ENCODE measurements at places on chromosomes 12 and 14.

DNA sequence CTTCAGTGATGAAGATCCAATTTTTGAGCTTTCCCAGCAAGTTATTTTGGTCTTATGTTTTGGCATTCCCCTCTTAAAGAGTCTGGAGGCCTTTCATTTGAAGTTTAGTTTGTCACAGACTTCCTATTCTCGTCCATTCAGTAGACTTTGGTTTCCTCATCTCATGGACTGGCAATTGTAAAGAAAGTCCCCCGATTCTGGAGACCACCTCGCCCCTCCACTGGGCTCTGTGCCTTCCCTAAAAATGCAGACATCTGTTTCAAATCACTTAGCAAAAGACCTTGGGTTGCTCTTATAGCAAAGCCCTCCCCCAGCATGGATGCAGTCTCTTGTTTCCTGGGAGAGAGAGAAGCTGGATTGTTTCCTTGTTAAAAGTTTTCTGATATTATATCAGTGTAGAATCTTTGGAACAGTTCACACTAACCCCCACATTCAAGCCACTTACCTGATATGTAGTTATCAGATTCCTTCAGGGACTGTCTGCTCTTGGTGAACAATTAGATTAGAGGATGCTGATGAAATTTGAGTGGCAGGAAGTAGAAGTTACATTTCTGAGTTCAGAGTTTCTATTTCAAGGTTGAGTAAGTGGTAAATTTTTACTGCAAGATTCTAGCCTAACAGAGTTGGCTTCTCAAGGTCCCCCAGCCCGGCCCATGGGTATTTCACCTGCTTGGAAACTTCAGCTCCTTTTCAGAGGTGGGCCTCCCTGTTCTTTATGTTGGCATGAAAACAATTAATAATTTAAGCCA lies 56.3 kb downstream of the PLXNC1 start:
- H3K27ac ChIP-seq: no peak overlapping the region
- peaks cover 12% of the 10 kb centered on the region for H3K27me3 ChIP-seq
- DNase-seq: no peak

GRCh38 chr12:122974892-122975789 lies at the start of gene OGFOD2:
Gene OGFOD2 (plus strand): TSS chr12:122975244. CDS start chr12:122975252, 8 bp downstream.
- peak; percentile 89 for DNase-seq
- no peaks in the 10 kb centered on the region for H3K36me3 ChIP-seq
- no peaks in the 10 kb centered on the region for H3K27me3 ChIP-seq
- H3K4me1 ChIP-seq: peaks cover 16% of the 10 kb centered on the region

- H3K4me1 ChIP-seq: no peaks in the 10 kb centered on the region
- H3K27me3 ChIP-seq: no peaks in the 10 kb centered on the region
- no peak overlapping the region for H3K4me3 ChIP-seq
- no peak overlapping the region for H3K27ac ChIP-seq
- H3K36me3 ChIP-seq: peaks cover 5% of the 10 kb centered on the region
Observed at GRCh38 chr14:35248476-35248788, 43.8 kb upstream of the PSMA6 start.

GRCh38 chr12:21891751-21892217 lies 49.4 kb downstream of the ABCC9 start:
- no peak for DNase-seq
- H3K36me3 ChIP-seq: no peaks in the 10 kb centered on the region
- no peak overlapping the region for H3K27ac ChIP-seq
- H3K27me3 ChIP-seq: no peaks in the 10 kb centered on the region
- no peaks in the 10 kb centered on the region for H3K4me1 ChIP-seq

DNA sequence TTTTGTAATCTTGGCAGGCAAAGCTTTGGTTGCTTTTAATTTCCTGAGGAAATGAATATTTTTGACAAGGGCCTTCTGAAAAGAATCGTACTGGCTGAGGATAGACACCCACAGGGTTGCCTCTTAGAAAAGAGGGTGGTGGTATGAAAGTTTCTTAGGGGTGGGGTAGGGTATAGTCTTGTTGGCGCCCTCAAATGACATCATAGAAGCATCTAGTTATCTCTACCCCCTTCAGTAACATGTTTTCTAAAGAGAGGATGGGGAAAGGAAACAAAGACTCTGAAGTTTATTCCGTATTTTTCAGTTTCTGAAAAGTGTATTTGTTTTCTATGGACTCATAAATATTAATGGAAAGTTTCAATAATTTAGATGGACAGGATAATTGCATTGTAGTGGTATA lies 13.7 kb downstream of the PRKCH start:
- H3K27me3 ChIP-seq: no peaks in the 10 kb centered on the region
- no peak overlapping the region for H3K27ac ChIP-seq
- peaks cover 20% of the 10 kb centered on the region for H3K4me1 ChIP-seq
- no peak for DNase-seq
- H3K4me3 ChIP-seq: no peak overlapping the region

DNA sequence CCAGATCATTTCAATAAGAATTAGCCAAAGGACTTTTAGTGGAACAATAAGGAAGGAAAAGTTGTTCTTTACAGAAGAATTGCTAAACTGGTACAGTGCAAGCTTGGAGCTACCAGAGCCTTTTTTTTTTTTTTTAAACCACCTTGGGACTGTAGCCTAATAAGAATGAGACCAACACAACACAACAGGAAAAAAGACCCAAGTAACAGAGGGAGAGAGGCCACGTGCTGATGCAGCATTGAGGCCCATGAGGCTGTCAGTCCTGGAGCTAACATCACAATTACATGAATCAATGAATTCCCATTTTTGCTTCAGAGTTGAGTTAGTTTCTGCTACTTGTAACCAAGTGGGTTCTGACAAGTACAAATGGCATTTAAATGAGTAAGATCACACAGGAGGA lies 149.0 kb upstream of the EEA1 start:
- H3K36me3 ChIP-seq: peaks cover 3% of the 10 kb centered on the region
- peaks cover 16% of the 10 kb centered on the region for H3K4me1 ChIP-seq
- H3K4me3 ChIP-seq: no peak overlapping the region
- no peak overlapping the region for H3K27ac ChIP-seq

GRCh38 chr14:88552876-88553275 lies 1.9 kb downstream of the PTPN21 start:
- H3K4me3 ChIP-seq: peak overlapping the region; percentile 96
- DNase-seq: no peak
- peaks cover 3% of the 10 kb centered on the region for H3K27me3 ChIP-seq
- peaks cover 31% of the 10 kb centered on the region for H3K4me1 ChIP-seq

DNA sequence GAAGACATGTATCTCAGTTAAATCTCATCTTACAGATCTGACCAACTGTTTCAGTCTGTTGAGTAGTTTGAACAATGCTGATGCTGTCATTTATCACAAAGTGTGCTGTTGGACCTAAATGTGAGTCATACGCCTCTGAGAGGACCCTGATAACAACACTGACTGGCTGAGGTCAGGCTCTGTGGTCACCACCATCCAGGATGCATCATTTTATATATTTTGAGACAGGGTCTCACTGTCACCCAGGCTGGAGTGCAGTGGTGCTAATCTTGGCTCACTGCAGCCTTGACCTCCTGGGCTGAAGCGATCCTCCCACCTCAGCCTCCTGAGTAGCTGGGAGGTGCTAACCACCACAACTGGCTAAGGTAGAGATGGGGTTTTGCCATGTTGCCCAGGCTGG lies 181.0 kb upstream of the RGS6 start:
- H3K4me1 ChIP-seq: peaks cover 19% of the 10 kb centered on the region
- DNase-seq: no peak
- no peak overlapping the region for H3K4me3 ChIP-seq
- H3K27ac ChIP-seq: no peak overlapping the region

GRCh38 chr14:70807898-70808415 lies 1.4 kb downstream of the MAP3K9 start:
- peaks cover 12% of the 10 kb centered on the region for H3K4me1 ChIP-seq
- peak overlapping the region; percentile 88 for H3K4me3 ChIP-seq

GRCh38 chr14:44383636-44384035 lies 123.4 kb downstream of the FSCB start:
- H3K36me3 ChIP-seq: no peaks in the 10 kb centered on the region

GRCh38 chr12:55626154-55626553 lies 10.5 kb upstream of the OR10P1 start:
- H3K4me1 ChIP-seq: no peaks in the 10 kb centered on the region
- no peaks in the 10 kb centered on the region for H3K36me3 ChIP-seq
- no peak for DNase-seq

- H3K27ac ChIP-seq: peak overlapping the region; percentile 62
- H3K4me1 ChIP-seq: no peaks in the 10 kb centered on the region
- H3K27me3 ChIP-seq: peaks cover 61% of the 10 kb centered on the region
- no peaks in the 10 kb centered on the region for H3K36me3 ChIP-seq
- peak overlapping the region; percentile 44 for H3K4me3 ChIP-seq
Observed at GRCh38 chr12:21672146-21672545, 14.5 kb upstream of the LDHB start.

DNA sequence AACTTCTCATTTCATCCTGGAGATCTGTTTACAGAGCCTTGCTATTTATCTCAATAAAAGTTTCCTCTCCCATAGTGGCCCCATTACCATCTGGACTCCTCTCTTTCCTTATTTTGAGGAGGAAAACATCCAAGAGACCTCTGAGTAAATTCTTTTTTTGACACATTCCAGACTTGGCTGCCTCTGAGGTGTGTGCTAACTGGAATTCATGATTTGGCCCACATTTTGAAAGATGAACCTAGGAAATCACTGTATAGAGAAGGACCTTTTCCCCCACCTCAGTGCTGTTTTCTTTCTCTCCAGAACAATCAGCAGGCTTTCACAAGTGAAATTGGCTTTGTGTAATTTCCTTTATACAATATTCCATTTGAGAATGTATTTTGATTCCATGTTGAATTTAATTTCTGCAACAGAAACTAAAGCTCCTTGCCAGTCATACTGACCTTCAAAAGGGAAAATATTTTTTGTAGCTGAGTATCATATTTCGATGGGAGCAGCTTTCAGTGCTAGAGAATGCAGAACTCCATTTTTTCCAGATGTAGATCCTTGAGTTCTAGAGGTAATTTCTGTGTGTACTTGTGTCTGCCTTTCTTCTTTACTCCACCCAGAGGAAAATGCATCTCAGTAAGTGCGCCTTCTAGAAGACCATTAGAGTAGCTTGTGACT lies 244.9 kb upstream of the RGS6 start:
- peaks cover 28% of the 10 kb centered on the region for H3K36me3 ChIP-seq
- no peak overlapping the region for H3K4me3 ChIP-seq
- peak overlapping the region; percentile 38 for H3K27ac ChIP-seq
- DNase-seq: no peak
- no peaks in the 10 kb centered on the region for H3K27me3 ChIP-seq

- H3K36me3 ChIP-seq: peaks cover 16% of the 10 kb centered on the region
- H3K4me1 ChIP-seq: peaks cover 11% of the 10 kb centered on the region
- H3K27me3 ChIP-seq: peaks cover 19% of the 10 kb centered on the region
- H3K27ac ChIP-seq: peak overlapping the region; percentile 80
Observed at GRCh38 chr12:24950231-24950834, 1.4 kb upstream of the BCAT1 start.

- no peak for DNase-seq
- H3K27me3 ChIP-seq: peaks cover 32% of the 10 kb centered on the region
- peaks cover 19% of the 10 kb centered on the region for H3K4me1 ChIP-seq
- H3K4me3 ChIP-seq: peak overlapping the region; percentile 23
- no peaks in the 10 kb centered on the region for H3K36me3 ChIP-seq
Observed at GRCh38 chr14:33642691-33643244, 308.1 kb downstream of the EGLN3 start.

- no peaks in the 10 kb centered on the region for H3K36me3 ChIP-seq
- peaks cover 21% of the 10 kb centered on the region for H3K4me1 ChIP-seq
- no peak for DNase-seq
- no peak overlapping the region for H3K27ac ChIP-seq
Observed at GRCh38 chr12:61781021-61781581, 479.1 kb upstream of the USP15 start.

- no peak overlapping the region for H3K4me3 ChIP-seq
- H3K4me1 ChIP-seq: peaks cover 9% of the 10 kb centered on the region
- no peaks in the 10 kb centered on the region for H3K27me3 ChIP-seq
- DNase-seq: no peak
Observed at GRCh38 chr14:23181453-23181852, 2.0 kb downstream of the SLC7A8 start.

DNA sequence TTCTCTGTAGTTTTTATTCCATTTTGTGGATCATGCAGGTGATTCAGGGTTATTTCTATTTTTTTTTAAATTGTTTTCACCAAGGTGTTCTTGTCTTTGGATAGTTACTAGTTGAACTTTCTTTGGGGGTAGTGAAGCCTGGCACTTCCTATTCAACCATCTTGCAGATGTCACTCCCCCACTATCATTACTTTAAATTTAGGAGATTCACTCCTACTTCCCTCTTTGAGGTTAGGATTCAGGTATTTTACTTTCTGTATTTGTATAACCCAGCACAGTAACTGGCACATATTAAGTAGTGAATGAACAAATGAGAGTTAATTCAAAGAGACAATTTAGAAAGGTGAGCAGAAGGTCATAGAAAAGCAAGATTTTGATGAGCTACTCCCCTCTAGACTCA lies 255.6 kb downstream of the ATP23 start:
- H3K4me3 ChIP-seq: no peak overlapping the region
- DNase-seq: no peak
- H3K36me3 ChIP-seq: no peaks in the 10 kb centered on the region
- H3K4me1 ChIP-seq: no peaks in the 10 kb centered on the region
- H3K27ac ChIP-seq: no peak overlapping the region

- H3K4me3 ChIP-seq: no peak overlapping the region
- H3K4me1 ChIP-seq: peaks cover 12% of the 10 kb centered on the region
- no peaks in the 10 kb centered on the region for H3K27me3 ChIP-seq
- DNase-seq: no peak
- no peak overlapping the region for H3K27ac ChIP-seq
- H3K36me3 ChIP-seq: peaks cover 12% of the 10 kb centered on the region
Observed at GRCh38 chr12:49420556-49420955, 53.3 kb downstream of the SPATS2 start.

DNA sequence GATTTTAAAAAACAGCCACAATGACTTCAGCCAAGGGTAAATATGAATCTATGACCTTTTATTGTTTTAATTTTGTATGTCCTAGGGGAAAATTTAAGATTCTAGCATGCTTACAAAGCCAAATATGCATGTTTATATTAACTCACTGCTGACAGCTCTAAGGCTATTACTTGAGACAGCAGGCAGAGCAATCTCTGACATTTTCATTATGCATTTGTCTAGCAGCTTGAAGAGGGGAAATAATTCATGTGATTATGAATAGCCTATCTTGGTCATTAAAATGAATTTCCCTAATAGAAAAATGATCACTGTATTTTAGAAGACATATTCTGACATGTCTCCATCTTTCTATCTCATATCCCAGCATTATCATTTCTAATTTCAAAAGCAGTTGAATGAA lies 46.6 kb upstream of the HELB start:
- H3K27me3 ChIP-seq: peaks cover 28% of the 10 kb centered on the region
- DNase-seq: no peak
- no peaks in the 10 kb centered on the region for H3K36me3 ChIP-seq
- H3K4me3 ChIP-seq: no peak overlapping the region
- H3K27ac ChIP-seq: no peak overlapping the region
- H3K4me1 ChIP-seq: no peaks in the 10 kb centered on the region

DNA sequence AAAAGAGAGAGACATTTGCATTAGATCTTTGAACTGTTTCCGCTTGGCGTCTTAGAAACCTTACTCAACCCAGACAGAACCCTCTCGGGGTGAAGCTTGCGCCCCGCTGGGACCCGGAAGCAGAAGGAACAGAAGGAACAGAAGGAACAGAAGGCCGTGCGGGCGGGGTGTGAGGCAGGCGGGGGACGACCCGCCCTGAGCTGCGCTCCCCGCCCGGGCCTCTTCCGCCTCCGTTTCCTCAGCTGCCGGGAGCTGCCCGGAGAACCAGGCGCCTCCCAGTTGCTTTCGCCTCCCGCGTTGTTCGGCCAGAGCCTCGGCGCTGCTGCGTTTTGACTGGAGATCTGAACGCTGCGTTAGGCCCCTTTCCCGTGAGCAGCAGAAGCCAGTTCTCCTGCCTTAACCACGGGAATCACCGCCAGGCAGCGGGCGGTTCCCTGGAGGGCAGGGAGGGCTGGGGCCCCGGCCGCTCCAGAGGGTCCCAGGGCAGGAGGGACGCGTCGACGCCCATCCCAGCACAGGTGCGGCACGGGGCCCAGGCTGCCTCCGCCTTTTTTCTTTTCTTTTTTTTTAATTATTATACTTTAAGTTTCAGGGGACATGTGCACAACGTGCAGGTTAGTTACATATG lies 19.3 kb upstream of the MMP17 start:
- peaks cover 3% of the 10 kb centered on the region for H3K36me3 ChIP-seq
- peaks cover 3% of the 10 kb centered on the region for H3K27me3 ChIP-seq
- H3K27ac ChIP-seq: no peak overlapping the region
